Activated T-helper 1 cell treated with Interleukin-2 at 50 U/mL for 16 hours (primary cell): ENCODE measurements at places on chromosomes 3 and 15.

- DNase-seq = no peak
Observed at GRCh38 chr3:128273109-128273840, 120.0 kb downstream of the EEFSEC start.

DNA sequence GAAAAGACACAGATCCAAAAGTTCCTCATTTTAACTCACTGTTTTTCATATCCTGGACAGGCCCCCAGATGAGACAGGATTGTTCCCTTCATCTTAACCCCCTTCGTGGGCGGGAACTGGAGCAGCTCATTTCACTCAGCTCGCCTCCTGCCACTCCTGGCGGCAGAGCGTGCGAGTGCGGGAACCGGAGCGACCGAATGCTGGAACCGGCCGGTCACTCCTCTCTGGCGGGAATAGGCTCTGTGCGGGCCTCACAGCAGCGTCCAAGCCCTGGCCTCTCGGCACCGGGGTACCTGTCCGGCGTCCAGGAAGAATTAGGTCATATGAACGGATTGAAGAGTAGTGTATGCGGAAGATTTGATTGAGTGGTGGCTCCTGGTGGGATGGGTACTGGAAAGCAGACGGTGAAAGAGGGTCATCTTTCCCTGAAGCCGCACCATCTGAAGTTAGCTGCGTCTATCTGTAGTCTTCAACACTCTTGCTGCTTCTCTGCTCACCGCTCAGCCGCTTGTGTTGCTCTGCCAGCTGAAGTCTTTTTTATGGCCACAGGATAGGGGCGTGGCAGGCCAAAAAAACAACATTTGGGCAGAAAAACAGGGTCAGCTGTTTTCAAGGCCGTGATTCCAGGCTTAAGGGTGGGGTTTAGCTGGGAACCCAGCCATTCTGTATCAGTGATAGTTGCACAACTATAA is 42.3 kb upstream of the FXR1 start:
- DNase-seq = no peak

DNA sequence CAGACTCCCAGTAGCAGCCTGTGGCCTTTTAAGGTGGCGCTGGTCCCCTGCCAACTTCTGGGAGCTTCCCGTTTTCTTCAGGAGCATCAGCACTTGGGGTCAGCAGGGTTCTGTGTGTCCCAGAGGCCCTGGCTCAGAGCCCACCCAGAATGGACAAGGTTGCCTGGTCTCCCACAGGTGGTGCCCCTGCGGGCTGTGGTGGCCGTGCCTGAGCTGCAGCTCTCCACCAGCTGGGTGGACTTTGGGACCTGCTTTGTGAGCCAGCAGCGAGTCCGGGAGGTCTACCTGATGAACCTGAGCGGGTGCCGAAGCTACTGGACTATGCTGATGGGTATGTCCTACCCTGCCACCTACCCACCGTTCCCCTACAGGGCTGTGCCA is 15.5 kb downstream of the ACAA1 start:
- DNase-seq = no peak

GRCh38 chr15:96325541-96326327 is 4.8 kb upstream of the NR2F2 start:
- DNase-seq = no peak

GRCh38 chr15:62799037-62799436 is 243.5 kb upstream of the TPM1 start:
- no peak for DNase-seq

DNA sequence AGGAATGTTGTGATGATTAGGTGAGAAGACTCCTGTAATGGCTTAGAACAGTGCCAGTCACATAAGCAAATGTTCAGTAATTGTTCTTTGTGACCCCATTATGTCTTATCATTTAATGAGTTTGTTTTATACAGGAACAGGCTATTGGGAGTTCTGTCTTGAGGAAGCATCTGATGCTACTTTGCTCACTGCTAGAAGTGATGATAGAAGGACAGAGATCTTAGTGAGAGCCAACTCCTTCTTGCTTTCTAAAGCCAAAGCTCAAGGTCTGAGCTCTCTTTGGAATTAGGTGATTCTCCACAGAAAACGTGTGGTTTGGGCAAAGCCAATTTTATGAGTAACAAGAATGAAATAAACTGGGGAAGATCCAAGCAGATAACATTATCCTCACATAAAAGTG is 214.8 kb downstream of the LRTM1 start:
- DNase-seq = no peak

GRCh38 chr3:117688583-117688982 is 979.0 kb downstream of the TUSC7 start:
- DNase-seq = no peak
